ENCODE measurements at places on chromosomes 11 and 22. TPM values are rescaled to one million over a fixed set of nuclear protein-coding genes. Genes with fewer than 3 reads are reported as not detected.

DHCR7 gene
- 166 TPM for total RNA-seq

GRCh38 chr11:86136538-86136937 lies 67.7 kb upstream of the PICALM start:
- DNase-seq, result no peak
- no peaks in the 10 kb centered on the region for H3K27me3 ChIP-seq
- no peak overlapping the region for H3K4me3 ChIP-seq
- H3K36me3 ChIP-seq, result no peaks in the 10 kb centered on the region
- H3K4me1 ChIP-seq, result no peaks in the 10 kb centered on the region

PGR gene
- total RNA-seq, result not detected

DNA sequence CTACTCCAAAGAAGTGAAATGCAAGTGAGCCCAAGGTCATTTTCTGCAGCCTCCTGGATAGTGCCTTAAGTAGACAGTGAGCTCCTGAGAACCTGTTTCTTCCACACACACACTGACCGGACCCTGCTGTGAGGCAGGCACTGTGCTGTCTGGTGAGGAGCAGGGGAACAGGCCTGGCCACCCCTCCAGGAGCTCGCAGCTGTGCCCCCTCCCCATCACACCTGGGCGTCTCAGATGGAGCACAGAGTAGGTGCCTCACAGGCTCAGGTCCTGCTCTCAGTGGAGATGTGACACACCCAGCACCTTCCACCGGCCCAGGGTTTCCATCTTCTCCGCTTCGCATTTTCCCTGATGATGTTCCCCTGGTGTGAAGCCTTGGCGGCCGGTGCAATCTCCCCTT lies 174.9 kb downstream of the ST3GAL4 start:
- DNase-seq, result no peak
- H3K27me3 ChIP-seq, result no peaks in the 10 kb centered on the region
- H3K4me3 ChIP-seq, result no peak overlapping the region
- H3K4me1 ChIP-seq, result no peaks in the 10 kb centered on the region
- H3K27ac ChIP-seq, result no peak overlapping the region

GRCh38 chr11:62139526-62140303 lies 15.9 kb downstream of the INCENP start:
- no peak overlapping the region for H3K4me3 ChIP-seq
- no peaks in the 10 kb centered on the region for H3K27me3 ChIP-seq
- no peaks in the 10 kb centered on the region for H3K4me1 ChIP-seq
- peaks cover 26% of the 10 kb centered on the region for H3K36me3 ChIP-seq

- H3K36me3 ChIP-seq, result peaks cover 5% of the 10 kb centered on the region
- peak overlapping the region; percentile 64 for H3K27ac ChIP-seq
Measured at GRCh38 chr11:73760135-73760678, 667 bp downstream of the RAB6A start.

TMEM258 gene
- 139 TPM for total RNA-seq

DNA sequence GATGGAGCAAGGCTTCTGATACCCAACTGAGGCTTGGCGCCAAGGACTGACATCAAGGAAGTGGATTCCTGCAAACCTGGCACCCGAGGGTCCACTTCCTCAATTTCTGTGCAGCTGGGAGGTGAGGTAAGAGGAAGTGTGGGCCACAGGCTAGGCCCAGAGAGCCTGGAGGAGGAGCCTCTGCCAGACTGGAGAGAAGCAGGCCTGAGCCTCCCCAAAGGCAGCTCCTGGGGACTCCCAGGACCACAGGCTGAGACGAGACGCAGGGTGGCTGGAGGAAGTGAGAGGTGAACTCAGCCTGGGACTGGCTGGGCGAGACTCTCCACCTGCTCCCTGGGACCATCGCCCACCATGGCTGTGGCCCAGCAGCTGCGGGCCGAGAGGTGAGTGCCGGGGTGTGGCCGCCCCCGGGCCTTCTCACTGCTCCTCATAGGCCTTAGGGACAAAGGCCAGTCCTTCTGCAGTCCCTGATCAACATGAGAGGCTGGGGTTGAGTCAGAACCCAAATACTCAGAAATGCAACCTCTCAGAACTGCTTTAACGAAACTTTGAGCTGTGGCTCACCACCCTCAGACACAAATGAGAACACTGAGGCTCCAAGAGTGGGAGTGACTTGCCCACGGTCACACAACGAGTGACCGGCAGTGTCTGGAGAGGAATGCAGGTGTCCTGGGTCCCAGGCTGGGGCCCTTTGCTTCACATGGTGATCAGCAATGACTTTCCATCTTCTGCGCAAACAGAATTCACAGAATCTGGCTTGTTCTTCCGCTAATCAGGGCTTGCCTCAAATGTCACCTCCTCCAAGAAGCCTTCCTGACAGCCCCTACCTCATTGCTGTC lies at the start of gene NCF4:
NCF4 (plus strand) TSS at position 186 of the 839 bp plus-strand sequence; CDS start at position 352, 166 bp downstream.
- no peak within 1 kb of the TSS for H3K4me3 ChIP-seq
- H3K27me3 ChIP-seq, result peaks cover 7% of the 10 kb centered on the region
- no peaks in the 10 kb centered on the region for H3K4me1 ChIP-seq
- H3K27ac ChIP-seq, result no peak within 1 kb of the TSS
- H3K36me3 ChIP-seq, result no peaks in the 10 kb centered on the region

- H3K4me1 ChIP-seq, result no peaks in the 10 kb centered on the region
- no peak for DNase-seq
- H3K27ac ChIP-seq, result no peak overlapping the region
- no peaks in the 10 kb centered on the region for H3K27me3 ChIP-seq
- no peaks in the 10 kb centered on the region for H3K36me3 ChIP-seq
- no peak overlapping the region for H3K4me3 ChIP-seq
Measured at GRCh38 chr11:64342869-64343745, 3.1 kb downstream of the CCDC88B start.

- H3K4me1 ChIP-seq, result peaks cover 11% of the 10 kb centered on the region
- peak; percentile 83 for DNase-seq
- H3K36me3 ChIP-seq, result peaks cover 36% of the 10 kb centered on the region
- H3K4me3 ChIP-seq, result no peak overlapping the region
- no peaks in the 10 kb centered on the region for H3K27me3 ChIP-seq
Measured at GRCh38 chr11:2945031-2945756, 16.0 kb upstream of the PHLDA2 start.

MS4A13 gene
- not detected for total RNA-seq

- no peak for DNase-seq
- H3K27ac ChIP-seq, result no peak overlapping the region
- H3K27me3 ChIP-seq, result peaks cover 32% of the 10 kb centered on the region
Measured at GRCh38 chr11:130485983-130486382, 37.5 kb downstream of the ADAMTS15 start.

RAB39A gene
- not detected for total RNA-seq

DNA sequence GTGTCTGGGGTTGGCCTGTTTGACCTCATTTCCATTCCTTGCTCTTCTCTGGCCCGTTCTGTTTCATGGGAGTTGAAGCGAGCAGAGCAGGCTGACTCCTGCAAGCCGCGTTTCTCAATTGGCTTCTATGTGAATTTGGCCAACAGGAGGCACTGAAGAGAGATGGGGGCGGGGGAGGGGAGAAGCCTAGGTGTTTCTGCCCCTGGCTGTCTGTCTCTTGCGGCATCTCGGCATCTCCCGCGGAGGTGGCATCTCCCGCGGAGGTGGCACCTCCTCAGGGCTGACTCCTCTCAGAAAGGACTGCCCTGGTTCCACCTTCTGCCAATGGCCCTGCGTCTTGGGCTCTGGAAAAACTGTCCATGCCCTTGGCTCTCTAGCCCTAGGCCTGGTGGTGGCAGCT lies 125.6 kb upstream of the CSNK2A3 start:
- DNase-seq, result no peak
- H3K27me3 ChIP-seq, result no peaks in the 10 kb centered on the region
- no peak overlapping the region for H3K27ac ChIP-seq
- H3K36me3 ChIP-seq, result no peaks in the 10 kb centered on the region
- H3K4me3 ChIP-seq, result no peak overlapping the region
- no peaks in the 10 kb centered on the region for H3K4me1 ChIP-seq

GRCh38 chr11:28911829-28912228 lies 803.6 kb downstream of the METTL15 start:
- no peaks in the 10 kb centered on the region for H3K36me3 ChIP-seq
- H3K27me3 ChIP-seq, result no peaks in the 10 kb centered on the region
- no peak overlapping the region for H3K4me3 ChIP-seq
- H3K27ac ChIP-seq, result peak overlapping the region; percentile 41
- peak; percentile 49 for DNase-seq

MYBPC3 gene
- not detected for total RNA-seq

PRR33 gene
- not detected for total RNA-seq

GRCh38 chr11:131748151-131749050 lies 378.0 kb downstream of the NTM start:
- no peak overlapping the region for H3K4me3 ChIP-seq
